ENCODE measurements at places on chromosomes 3 and 15.

DNA sequence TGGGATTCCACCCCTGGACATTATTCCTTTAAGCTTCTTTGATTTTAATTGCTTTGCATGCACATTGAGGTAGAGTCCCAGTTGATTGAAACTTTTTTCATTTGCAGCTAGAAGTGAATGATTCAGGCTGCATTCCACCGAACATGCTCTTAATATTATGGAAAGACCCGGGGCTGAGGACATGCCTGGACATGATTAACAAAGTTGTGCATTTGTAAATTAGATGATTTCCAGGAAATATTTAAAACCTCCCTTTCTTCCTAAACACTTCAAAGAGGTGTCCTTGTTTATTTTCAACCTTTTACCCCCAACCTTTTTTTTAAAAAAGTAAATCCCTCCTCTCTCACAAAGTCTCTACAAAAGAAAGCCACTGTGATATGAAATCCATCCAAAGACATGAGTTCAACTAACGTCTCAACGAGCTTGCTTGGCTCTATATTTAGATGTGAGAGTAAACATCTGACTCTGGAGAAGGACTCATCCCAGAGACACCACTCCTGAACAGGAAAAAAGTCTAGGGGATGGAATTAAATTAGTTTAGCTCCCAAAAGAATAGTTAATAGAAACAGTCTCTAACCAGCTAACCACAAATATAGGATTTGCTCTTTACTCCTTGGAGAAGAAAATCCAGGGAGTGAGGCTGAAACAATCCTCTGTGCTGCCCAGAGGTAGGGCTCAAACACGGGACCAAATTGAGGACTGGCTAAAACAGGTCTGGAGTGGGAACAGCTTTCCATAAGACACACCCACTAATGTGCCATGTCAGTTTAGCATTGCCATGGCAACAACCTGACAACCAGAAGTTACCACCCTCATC is 83.1 kb downstream of the XXYLT1 start:
- no peak overlapping the region for H3K27ac ChIP-seq
- H3K4me3 ChIP-seq = no peak overlapping the region
- peaks cover 13% of the 10 kb centered on the region for H3K36me3 ChIP-seq
- peaks cover 42% of the 10 kb centered on the region for H3K4me1 ChIP-seq
- no peak for DNase-seq

DNA sequence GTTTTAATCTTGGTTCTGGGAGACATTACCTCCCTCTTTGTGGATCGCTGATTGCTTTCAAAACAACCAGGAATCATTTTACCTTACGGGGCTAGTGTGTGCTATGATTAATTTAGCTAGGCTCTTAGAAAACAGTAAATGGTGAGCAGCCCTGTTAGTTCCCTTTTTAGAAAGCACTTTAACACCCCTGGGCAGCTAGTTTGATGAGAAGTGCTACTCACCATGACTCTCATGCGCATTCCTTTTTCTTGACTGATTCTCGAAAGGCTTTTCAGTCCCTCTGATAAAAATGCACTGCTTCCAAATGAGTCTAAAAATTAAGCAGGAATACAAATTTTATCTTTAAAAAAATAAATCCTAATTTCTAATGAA is 75.3 kb upstream of the LEKR1 start:
- peaks cover 25% of the 10 kb centered on the region for H3K27me3 ChIP-seq
- no peaks in the 10 kb centered on the region for H3K36me3 ChIP-seq
- DNase-seq = no peak
- H3K27ac ChIP-seq = no peak overlapping the region
- H3K4me3 ChIP-seq = no peak overlapping the region

GRCh38 chr15:43218908-43219706 is 1.7 kb downstream of the EPB42 start:
- H3K36me3 ChIP-seq = no peaks in the 10 kb centered on the region
- no peaks in the 10 kb centered on the region for H3K27me3 ChIP-seq
- no peak for DNase-seq
- no peak overlapping the region for H3K27ac ChIP-seq
- no peak overlapping the region for H3K4me3 ChIP-seq

DNA sequence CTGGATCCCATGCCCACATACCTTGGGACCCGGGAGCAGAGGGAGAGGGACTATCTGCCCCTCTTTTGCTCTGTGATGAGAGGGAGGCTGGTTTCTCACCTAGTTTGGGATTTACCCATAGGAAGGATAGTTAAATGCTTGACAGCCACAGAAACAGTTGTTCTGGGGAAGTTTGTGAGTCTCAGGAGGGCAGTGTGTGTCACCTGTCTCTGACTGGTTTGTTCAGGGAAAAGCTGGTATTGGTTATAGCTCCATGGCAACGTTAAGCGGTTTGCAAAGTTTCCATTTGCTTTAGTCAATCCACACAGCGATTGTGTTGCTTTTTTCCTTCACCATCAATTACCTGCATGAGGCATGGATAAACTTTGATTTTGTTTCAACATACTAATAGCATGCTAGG is 3.7 kb upstream of the TMED3 start:
- H3K27me3 ChIP-seq = peaks cover 51% of the 10 kb centered on the region
- H3K36me3 ChIP-seq = peaks cover 8% of the 10 kb centered on the region
- H3K4me1 ChIP-seq = peaks cover 28% of the 10 kb centered on the region
- no peak overlapping the region for H3K27ac ChIP-seq
- DNase-seq = no peak

DNA sequence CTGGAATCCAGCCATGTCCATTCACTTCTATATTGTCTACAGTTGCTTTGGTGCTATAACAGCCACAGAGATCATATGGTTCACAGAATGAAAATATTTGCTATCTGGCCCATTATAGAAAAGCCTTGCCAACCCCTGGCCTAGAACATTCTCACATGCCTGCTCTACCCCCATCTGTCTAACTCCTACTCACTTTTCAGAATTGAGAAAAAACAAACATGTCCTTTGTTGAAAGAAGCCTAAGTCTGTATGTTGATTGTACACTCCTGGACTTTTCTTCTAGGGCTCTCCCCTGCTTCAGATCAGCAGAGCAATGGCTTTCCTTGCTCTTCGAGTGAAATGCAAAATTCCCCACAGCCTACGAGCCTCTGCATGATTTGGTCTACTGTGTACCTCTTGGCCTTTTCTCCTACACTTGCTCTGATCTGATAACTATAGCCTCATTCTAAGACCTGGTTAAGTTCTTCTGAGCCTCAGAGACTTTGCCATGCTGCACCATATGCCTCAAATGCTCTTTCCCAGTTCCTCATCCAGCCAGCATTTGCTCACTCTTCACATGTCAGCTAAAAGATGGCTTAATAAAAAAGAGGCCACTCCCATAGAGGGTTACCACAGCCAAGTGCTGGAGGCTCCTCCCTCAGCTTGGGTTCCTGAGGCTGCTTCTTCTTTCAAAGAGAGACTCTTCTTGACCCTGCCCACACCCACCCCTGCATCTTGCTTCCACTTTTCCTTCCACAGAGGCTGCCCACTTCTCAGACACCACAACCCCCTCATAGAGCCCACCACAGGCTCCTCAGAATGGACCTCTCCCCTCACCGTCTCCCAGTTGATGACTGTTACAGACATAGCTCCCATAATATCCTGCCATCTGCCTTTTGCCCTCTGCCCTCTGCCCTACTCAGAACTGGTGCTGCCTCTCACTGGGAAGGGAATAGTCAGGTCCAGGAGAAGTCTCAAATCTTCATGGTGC is 22.9 kb upstream of the DCLK3 start:
- H3K4me3 ChIP-seq = no peak overlapping the region
- no peak overlapping the region for H3K27ac ChIP-seq
- no peaks in the 10 kb centered on the region for H3K27me3 ChIP-seq
- H3K4me1 ChIP-seq = no peaks in the 10 kb centered on the region

- DNase-seq = no peak
- no peaks in the 10 kb centered on the region for H3K27me3 ChIP-seq
- no peak overlapping the region for H3K27ac ChIP-seq
- no peaks in the 10 kb centered on the region for H3K4me1 ChIP-seq
These were observed 326.5 kb upstream of the ZNF717 start for GRCh38 chr3:76111808-76112207.

- peaks cover 36% of the 10 kb centered on the region for H3K36me3 ChIP-seq
- H3K27me3 ChIP-seq = no peaks in the 10 kb centered on the region
- H3K27ac ChIP-seq = peak overlapping the region; percentile 53
- no peak overlapping the region for H3K4me3 ChIP-seq
- peak; percentile 41 for DNase-seq
These were observed 53.9 kb upstream of the MELTF start for GRCh38 chr3:197083486-197083885.
